ENCODE measurements at places on chromosomes 3 and 15. TPM values are rescaled to one million over a fixed set of nuclear protein-coding genes. Genes with fewer than 3 reads are reported as not detected.

GRCh38 chr3:4376499-4376898, 73.3 kb downstream of the SETMAR start:
- DNase-seq: no peak

GRCh38 chr3:33581666-33582065, 136.4 kb downstream of the CLASP2 start:
- no peak for DNase-seq

DNA sequence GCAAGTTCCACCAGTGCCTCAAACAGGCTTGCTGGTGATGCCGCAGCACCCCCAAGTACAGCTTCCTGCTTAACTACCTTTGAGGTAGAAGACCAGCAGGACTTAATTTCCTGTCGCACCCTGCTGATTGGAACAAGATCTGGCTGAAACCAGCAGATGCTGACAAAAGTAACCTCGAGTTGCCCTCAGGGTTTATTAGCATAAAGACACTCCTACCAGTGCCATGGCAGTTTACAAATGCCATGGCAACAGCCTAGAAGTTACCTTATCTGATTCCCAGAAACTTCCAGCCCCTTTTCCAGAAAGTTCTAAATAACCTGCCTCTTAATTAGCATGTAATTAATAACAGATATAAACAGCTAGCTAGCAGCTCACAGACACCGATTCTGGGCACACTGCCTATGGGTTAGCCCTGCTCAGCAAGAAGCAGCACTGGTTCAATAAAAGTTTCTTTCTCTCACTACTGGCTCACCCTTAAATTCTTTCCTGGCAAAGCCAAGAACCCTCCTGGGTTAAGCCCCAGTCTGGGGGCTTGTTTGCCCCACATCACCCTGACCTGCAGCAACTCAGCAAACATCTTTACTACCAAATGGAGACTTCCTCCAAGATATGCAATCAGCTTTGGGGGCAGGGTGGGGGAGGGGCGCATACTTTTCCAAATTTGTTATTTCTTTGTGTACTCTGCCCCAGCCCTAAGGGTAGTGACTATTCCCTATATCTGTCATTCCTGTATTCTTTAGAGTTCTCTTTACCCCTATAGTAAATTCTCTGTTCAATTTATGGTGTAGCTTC, 54.2 kb downstream of the MAP4 start:
- no peak for DNase-seq

DNA sequence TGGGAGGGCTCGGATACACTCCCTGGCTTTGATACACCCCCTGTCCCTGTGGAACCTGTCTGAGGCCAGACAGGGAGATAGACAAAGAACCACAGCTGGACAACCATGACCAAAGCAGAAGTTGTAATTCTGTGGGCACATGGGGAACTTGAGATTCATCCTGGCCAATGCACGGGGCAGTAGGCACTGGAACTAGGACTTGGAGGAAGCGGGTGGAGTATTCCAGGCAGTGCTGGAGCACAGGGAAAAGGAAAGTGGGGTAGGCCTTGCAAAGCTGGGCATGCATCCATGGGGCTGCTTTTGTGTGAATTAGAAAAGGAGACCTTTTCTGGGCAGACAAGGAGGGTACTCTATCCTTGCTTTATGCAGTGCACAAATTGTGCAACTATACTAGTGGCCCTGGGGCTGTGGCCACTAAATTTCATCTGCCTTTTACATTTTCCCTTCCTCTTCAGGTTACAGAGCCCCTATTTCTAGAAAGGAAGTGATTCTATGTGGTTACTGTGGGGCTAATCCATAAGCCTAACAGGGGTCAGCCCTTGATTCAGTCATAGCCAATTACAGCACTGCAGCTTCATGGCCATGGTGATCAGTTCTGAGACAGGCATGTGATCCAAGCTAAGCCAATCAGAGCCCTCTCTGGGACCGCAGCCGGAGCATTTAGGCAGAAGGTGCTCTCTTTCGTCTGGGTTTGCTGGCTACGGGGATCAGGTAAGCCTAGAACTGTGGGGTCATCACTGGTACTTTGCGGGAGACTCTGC, 21.0 kb downstream of the CRABP1 start:
- no peak for DNase-seq

GRCh38 chr15:89652131-89652530, 3.1 kb downstream of the KIF7 start:
- DNase-seq: no peak

- DNase-seq: no peak
Observed at GRCh38 chr3:50125541-50126286, 29.4 kb upstream of the SEMA3F start.

Gene PRR20G
- not detected for total RNA-seq

Gene CASR
- total RNA-seq: not detected

Gene LIPH
- 14.8 TPM for total RNA-seq
